Activated CD8-positive, alpha-beta T cell treated with anti-CD3 and anti-CD28 coated beads, Interleukin-2, amount 10 ng/mL, durations not matched to agents 7 days and 5 days (primary cell): ENCODE measurements at places on chromosomes 16 and 17. TPM values are rescaled to one million over a fixed set of nuclear protein-coding genes. Genes with fewer than 3 reads are reported as not detected.
A peak's percentile ranks its signal among the peaks of the same experiment; 100 is the strongest.

Gene SLC16A11
- total RNA-seq, result 0.34 TPM

Gene KIF18B
- total RNA-seq, result 113 TPM

DNA sequence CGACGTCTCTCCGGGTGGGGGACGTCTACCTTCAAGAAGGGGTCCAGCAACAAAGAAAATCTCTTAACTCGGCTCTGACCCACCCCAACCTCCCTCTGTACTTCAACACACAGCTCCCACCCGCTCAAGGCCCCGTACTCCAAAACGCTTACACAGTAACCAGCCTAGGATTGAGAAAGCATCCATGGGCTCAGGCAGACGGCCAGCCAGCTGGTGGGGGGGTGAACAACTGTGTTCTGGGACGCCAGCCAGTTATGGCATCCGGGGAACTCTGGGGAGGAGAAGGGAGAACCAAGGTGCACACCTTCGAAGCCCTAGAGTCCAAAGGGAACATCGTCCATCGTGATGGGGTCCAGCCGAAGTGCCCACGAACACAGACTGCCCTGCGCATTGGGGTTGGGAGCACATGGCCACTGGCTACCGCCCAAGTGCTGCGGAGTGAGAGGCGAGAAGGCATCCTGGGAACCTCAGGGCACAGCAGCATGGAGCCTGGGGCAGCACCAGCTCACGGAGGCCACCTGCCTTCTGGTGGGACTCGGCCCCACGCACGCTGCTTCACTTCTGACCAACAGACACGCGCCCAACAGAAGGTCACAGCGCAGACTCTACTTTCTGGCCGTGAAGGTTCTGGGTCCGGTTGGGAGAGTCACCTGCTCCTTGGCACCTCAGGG, 14.3 kb downstream of the SLC16A3 start:
- no peak for DNase-seq

Gene IL17C
- total RNA-seq, result not detected

- DNase-seq, result peak; percentile 71
These were observed 503 bp downstream of the C16orf54 start for GRCh38 chr16:29745121-29745852.

DNA sequence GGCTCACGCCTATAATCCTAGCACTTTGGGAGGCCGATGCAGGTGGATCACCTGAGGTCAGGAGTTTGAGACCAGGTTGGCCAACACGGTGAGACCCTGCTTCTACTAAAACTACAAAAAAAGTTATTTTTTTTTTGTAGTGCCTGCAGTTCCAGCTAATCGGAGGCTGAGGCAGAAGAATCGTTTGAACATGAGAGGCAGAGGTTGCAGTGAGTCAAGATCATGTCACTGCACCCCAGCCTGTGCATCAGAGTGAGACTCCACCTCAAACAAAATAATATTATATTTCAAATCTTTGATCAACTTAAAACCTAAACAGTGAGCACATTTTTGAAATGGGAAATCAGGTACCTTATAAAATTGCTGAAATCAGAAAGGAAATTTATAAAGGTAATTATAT, 36.5 kb downstream of the NCOR1 start:
- no peak for DNase-seq
